ENCODE measurements at places on chromosomes 7 and 10. TPM values are rescaled to one million over a fixed set of nuclear protein-coding genes. Genes with fewer than 3 reads are reported as not detected.

Gene TMEM270
- total RNA-seq: not detected

Gene LIPN
- total RNA-seq: not detected

Gene IRF5
- total RNA-seq: 1.9 TPM

Gene ASAH2B
- 2.6 TPM for total RNA-seq

Gene SOSTDC1
- 0.67 TPM for total RNA-seq

DNA sequence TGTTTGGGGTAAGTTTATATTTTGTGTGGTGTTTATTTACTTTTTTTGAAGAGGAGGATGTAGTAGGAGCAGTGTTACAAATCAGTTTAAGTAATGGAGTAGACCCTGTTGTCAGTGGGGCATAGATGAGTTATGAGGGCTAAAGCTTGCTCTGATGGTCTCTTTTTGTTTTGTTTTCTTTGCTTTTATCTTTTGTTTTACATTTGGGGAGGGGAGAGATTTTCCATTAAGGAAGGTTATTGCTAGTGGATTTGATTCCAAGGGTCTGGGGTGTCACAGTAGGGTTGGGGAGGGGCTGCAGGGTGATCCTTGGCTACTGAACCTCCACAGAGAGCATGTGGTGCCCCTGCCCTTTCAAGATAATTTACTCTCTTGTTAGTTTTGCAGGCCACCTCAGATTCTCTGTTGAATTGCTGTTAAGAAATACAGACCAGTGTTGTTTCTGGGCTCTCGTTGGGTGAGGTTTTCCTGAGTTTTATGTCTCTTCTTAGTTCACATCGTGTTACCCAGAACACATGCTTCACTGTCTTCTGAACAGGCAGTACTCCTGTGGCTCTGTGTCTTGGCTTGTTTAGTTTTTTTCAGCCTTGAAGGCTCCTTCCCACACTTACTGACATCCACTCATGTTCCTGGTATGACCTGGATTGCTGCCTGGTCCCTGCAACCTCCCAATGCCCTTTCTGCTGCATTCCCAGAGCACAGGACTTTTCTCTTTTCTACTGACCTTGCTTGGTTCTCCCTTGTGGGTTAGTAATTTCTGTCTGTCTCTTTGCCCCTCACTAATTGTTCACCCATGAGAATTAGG is 4.2 kb downstream of the KIFBP start:
- peak; percentile 61 for DNase-seq

DNA sequence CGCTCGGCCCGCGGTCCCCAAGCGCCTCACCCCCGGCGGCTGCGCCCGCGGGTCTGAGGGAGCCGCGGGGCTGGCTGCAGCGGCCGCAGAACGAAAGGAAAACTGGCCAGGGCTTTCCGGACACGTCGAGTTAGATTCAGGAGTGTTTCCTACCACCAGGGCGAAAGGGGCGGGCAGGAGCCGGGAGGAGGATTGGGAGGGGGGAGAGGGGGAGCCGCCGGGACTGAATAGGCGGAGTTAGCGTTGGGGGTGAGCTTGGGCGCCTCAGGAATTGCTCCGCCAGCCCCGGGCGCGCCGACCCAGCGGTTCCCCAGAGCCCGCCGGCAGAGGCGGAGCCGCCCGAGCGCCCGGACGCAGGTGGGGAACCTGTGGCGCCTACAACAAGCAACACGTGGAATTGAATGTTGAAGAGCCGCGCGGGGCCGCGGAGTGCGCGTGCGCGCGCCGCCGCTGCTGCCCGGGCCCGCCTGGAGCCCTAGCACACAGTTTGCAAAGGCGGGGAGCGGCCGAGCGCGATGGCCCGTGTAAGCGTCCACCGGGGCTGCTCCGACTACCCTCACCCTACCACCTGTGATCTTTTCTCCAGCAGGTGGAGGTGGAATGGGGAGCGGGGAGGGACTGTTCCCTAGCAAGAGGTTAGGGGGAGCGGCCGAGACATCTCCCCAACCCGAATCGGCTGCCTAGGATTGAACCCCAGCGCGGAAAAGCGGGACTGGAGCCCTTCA is at the start of gene CADPS2:
TSS of gene CADPS2 (minus strand) at position 104 of the 725 bp plus-strand sequence. CDS start 123 bp downstream, outside the sequence.
- DNase-seq: peak; percentile 87

DNA sequence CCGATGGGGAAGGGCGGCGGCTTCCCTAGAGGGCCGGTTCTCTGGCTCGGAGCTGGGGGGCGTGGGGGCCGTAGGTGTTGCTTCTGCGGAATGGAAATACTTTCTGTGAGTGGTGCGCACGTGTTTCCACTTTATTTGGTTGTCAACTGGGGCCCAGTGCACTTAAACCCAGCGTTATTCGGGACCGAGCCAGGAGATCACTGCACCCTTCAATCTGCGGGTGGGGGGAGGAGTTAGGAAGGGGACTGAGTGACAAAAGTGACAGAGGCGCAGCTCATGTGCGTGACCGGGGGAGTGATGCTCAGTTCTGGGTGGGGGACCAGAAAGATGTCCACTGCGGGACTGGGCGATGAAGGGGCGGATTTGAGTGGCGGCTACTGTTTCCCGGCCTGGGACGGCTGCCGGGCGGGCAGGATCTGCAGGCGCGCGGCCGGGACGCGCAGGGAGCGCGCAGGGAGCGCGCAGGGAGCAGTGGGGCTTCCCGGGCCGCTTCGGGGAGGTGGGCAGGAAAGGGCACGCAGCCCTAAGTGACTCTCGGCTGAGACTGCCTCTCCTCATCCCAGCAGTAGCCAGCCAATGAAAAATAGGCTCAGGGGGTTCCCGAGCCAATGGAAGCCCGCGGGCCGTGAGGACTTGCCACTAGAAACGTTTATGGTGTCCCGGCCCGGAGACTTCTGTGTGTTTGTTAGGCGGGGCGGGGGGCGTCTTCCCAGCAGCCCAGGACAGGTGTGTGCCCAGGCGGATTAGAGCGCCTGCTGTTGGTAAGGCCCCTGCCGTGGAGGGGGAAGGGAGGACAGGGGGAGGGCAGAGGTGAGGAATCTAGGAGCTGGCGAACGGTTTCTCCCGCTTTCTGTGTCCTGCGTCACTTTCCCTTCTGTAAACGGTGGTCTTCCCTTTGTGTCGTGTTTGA is 54.3 kb upstream of the KDM7A start:
- peak; percentile 73 for DNase-seq

DNA sequence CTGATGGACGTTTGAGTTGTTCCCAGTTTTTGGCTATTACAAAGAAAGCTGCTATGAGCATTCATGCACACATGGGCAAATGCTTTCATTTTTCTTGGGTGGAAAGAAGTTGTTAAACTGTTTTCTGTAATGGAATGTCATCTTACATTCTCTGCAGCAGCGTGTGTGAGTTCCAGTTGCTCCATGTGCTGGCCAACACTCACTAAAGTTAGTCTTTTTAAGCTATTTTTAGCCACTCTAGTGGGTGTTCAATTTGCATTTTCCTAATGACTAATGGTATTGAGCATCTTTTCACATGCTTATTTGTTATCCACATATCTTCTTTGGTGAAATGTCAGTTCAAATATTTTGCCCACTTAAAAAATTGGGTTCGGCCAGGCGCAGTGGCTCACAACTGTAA is 82.8 kb upstream of the COL13A1 start:
- DNase-seq: no peak

DNA sequence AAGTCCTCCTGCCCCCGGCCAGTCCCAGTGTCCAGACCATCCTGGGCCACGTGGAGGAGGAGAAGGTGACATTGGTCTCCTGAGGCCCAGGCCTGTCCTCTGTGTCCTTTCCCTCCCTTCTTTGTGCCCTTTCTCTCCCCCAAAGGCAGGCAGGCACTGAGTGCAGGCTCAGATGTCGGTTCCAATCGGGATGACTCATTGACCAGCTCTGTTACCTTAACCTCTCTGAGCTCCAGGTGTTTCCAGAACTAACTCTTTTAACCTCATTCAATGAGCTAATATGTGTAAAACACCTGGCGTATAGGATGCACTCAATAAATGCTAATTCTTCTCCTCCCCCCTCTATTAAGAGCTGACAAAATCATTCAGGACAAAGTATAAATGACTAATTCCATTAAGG is 25.7 kb downstream of the MACROH2A2 start:
- no peak for DNase-seq

DNA sequence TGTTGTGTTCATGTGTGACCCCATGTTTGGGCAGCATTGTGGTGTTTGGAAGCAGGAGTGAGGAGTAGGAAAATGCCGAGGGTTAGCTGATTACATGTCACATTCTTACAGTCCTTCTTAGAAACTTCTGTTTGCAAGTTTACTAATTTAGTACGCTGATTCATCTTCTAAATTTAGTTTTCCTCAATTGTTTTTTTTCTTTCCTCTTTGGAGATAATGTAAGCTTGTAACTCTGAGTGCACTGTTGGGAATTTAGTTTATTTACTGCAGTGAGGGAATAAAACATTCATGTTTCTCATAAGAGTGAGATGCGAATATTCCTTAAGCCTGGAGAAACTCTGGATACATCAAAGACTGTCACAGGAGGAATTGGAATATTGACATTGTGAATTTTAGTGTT is 135.0 kb downstream of the NT5C2 start:
- DNase-seq: no peak

- no peak for DNase-seq
These were observed 194.7 kb downstream of the BUB3 start for GRCh38 chr10:123348691-123349572.

DNA sequence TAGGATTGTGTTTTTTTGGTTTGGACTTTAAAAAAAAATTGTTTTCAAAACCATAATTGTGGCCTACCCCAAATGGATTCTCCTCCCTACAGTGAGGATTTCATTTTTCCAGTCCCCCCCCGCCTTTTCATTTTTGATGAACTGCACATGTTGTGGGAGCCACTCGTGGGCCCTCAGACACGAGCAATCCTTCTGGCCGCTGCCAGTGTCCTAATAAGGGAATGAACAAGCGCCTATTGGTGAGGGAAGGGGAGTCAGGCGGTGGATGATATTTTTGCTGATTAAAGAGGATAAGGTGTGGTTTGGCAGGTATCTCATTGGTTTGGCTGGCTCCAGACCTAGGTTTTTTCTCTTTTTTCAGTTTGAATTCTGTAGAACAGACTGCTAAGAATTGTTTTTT is 78.7 kb upstream of the AGBL3 start:
- DNase-seq: no peak

Measured in Right ventricle myocardium superior (tissue), 1 donor.